ENCODE measurements at places on chromosomes 7 and 10.

- DNase-seq: no peak
Observed at GRCh38 chr7:99451936-99452335, 13.2 kb downstream of the CPSF4 start.

GRCh38 chr10:128814782-128815181 lies 652.3 kb upstream of the MGMT start:
- DNase-seq: no peak

DNA sequence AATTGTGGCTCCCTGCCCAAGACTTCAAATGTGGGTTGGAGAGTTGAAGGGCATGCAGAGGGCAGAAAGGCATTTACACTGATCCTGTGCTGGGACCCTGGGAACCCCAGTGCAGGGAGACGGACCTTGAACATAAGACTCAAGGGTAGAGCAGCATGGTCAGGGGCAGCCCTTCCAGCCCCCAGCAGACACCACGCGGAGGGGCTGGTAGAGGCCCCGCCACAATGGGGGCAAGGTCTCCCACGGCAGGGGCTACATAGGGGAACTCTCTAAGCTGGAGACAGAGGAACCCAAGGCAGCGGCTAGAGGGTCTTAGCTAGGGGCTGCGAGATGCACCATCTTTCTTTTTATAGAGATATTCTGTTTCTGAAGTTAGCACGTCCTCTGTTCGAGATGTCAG lies 45.2 kb upstream of the EBF3 start:
- no peak for DNase-seq

GRCh38 chr10:25865267-25865666 lies 68.8 kb upstream of the MYO3A start:
- DNase-seq: no peak

DNA sequence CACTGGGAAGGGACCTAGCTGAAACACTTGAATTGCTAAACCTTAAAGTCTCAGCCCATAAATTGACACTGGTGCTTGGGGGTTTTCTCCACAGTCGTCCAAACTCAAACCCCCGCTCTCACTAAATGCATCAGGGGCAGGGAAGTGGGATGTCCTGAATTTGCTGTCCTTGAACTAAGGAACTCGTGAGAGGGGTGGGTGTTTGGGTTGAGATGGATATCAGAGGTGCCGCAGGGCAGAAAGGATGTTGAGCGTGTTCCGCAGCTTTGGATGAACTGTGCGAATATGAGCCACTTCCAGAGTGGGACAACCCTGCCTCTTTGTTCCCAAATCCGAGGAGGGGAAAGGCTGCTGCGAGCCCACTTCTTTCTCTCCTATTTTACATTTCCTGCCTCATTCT lies 90.3 kb upstream of the LYZL2 start:
- no peak for DNase-seq

GRCh38 chr10:114022766-114023597 lies 20.7 kb upstream of the ADRB1 start:
- DNase-seq: no peak

DNA sequence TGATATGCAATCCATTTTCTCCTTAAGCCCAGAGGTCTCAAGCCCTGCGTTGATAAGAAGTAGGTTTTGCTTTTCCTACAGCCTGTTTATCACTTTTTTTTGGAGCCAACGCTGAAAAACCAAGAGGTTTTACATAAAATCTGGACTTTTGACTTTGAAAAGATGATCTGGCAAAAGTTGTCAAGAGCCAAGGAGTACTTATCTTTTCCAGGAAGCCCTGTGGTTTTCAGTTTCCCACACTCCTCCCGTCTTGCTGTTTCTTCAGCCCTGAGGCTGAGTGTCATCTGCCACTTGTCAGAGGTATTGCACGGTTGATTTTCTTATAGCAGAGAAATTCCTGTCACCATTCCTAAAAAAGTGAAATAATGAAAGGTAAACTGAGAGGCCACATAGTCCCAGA lies 108.7 kb downstream of the TYW1 start:
- no peak for DNase-seq

DNA sequence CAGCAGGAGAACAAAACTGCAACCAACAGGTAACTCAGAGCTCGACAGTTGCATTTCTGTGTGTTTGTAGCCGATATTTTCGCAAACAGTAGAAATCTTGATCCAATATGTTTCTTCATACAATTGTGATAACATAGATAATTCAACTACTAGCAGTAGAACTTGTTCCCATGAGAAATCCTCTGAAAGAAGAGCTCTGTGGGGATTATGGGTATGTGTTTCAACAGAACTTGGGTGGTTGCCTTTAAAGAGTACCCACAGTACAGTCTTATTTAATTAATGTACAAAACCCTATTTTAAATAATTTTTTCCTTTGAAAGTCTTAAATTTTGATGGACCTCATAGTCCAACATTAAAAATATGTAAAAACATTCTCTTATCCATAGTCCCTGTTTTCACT lies 266.1 kb downstream of the PARD3 start:
- no peak for DNase-seq

GRCh38 chr10:2985729-2986232 lies 81.6 kb upstream of the PFKP start:
- DNase-seq: no peak

- no peak for DNase-seq
Observed at GRCh38 chr10:100904917-100905316, 7.8 kb upstream of the SLF2 start.

DNA sequence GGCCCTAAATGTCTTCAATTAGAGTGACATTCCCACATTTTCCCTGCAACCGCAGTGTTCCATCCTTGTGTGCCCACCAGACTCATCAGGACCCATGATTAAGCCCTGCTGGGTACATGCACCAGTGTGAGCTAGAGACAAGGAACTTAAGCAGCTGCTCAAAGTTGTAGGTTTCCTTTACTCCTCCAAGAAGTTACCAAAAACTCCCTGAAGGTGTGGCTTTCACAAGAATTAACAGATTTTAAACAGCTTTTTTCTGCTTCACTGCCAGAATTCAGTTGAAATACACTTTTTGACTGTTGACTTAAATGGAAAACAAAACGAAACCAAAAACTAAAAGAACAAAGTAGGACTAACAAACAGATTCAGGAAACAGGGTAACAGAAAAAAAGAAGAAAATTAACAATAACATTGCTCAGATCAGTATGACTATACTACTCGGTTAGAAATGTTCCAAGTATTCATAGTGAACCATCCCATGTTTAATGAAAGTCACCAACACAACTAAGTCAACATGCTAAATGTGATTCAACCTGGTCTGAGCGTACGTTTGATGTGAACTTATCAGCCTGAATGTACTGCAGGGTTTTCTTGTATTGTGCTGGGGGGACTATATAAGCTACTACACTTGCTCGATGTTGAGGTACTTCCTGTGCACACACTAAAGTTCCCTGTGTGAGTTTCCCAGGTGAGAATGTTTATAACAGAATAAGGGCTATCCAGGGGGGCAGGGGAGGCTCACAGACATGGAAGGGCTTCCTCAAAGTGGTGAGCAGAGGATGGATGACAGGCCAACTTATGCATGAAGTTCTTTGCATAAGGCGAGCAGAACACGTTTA lies 22.2 kb downstream of the SLC37A3 start:
- DNase-seq: no peak

GRCh38 chr10:70122742-70123141 lies 9.9 kb downstream of the AIFM2 start:
- no peak for DNase-seq

GRCh38 chr10:100887761-100888296 lies 24.9 kb upstream of the SLF2 start:
- DNase-seq: no peak

DNA sequence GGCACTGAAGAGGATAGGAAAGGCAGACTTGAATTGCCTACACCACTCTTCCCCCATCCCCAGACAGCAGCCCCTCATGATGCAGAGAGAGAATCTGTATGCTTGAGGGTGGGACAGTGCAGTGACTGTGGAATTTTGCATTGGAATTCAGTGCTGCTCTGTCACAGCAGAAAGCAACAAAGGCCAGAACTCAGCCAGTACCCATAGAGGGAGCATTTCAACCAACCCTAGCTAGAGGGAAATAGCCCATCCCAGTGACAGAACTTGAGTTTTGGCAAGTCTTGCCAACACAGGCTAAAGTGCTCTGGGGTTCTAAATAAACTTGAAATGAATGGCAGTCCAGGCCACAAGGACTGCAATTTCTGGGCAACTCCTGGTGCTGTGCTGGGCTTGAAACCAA lies 80.4 kb downstream of the TES start:
- DNase-seq: no peak

- no peak for DNase-seq
Observed at GRCh38 chr7:151920488-151920887, 35.8 kb upstream of the GALNTL5 start.

DNA sequence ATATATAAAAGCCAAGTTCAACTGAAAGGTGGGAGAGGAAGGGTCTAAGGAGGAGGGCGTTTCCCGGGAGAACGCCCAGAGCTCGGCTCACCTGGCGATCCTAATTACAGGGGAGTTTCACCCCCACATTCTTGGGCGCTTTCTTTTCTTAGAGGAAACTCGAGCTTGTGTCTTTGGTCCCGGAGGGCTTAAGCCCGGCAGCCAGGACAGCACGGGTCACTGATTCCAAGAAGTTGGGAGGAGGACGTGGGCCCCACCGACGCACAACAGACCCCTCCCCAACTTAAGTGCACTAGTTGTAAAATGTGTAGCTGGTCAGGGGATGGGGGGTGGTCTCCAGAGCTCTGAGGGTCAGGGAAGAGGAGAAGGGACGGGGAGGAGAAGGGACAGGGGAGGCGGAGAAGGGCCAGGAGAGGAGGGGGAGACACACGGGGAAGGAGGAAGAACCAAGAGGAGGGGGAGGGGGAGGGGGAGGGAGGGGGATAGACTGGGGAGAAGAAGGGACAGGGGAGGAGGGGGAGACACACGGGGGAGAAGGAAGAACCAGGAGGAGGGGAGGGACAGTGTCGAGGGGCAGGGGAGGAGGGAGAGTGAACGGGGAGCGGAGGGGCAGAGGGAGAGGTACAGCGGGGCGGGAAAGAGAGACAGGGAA lies 874 bp downstream of the BAIAP2L1 start:
- no peak for DNase-seq

DNA sequence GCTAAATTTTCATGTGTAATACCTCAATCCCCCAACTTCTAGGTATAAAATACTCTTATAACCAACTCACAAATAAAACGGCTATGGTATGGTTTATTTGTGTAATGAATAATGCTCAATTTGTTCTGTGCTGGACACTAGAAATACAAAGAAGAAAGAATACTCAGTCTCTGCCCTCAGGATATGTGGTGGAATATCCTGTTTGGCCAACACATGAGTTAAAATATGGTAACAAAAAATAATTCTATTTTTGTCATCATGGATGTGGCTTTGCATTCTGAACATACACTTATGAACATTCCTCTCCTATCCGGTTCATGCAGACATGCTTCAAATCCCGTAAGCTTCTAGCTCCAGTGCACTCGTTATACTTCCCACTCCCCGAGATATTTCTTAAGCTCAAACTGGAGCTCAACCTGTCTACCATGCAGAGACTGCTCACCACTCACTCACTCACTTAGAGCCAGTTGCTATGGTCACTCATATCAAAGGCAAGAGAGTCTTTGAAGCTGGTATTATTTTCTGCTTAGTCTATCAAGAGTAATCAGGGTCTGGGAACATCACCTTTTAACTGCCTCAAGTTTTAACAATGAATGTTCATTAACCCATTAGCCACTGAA lies 53.8 kb upstream of the SLC16A12 start:
- no peak for DNase-seq

DNA sequence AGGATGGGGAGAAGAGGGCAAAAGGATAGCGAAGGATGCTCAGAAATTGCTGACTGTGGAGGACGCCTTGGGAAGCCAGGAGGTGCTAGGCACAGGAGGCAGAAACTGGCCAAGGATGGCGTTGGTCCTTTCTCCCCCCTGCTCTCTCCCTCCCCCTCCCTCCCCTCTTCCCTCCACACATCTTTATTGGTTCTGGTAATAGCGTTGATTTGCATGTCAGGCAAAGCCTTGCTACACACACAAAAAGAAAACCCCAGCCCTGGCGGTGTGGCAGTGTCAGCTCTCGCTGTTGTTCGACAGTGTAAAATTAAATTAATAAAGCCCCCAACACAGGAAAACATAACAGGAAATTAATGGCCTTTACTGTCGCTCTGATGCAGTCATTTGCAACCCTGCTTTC lies 47.2 kb downstream of the PAX2 start:
- DNase-seq: no peak

GRCh38 chr7:2906197-2906931 lies 62.3 kb upstream of the GNA12 start:
- DNase-seq: no peak

DNA sequence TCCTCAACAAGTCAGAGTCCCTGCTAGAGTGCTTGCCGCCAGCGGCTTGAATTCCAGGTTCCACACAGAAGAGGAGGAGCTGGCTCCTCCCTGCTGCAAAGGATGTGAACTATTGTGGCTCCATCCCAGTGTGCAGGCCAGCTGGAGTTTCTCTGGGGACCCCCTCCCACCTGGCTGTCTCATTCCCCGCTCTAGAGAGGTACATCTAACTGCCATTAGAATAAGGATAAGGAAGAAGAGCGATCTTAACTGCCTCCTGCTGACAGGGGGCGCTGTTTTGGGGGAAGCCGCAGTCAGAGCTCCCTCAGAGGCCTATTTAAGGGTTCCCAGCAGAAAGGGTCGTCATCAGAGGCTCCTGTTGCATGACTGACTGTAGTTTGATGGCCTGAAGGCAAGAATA lies 40.8 kb upstream of the HECW1 start:
- no peak for DNase-seq

GRCh38 chr10:26437637-26438461 lies at the start of gene APBB1IP:
TSS of gene APBB1IP (plus strand) at chr10:26438341. CDS start at chr10:26492327, 53,986 bp downstream.
- no peak for DNase-seq

GRCh38 chr10:18340496-18341051 lies 200.3 kb downstream of the CACNB2 start:
- no peak for DNase-seq

GRCh38 chr7:68424658-68425297 lies 1173.5 kb upstream of the AUTS2 start:
- DNase-seq: no peak

GRCh38 chr7:116511552-116512519 lies 12.3 kb downstream of the CAV2 start:
- DNase-seq: no peak

GRCh38 chr7:31957090-31957720 lies 113.0 kb downstream of the PDE1C start:
- no peak for DNase-seq

DNA sequence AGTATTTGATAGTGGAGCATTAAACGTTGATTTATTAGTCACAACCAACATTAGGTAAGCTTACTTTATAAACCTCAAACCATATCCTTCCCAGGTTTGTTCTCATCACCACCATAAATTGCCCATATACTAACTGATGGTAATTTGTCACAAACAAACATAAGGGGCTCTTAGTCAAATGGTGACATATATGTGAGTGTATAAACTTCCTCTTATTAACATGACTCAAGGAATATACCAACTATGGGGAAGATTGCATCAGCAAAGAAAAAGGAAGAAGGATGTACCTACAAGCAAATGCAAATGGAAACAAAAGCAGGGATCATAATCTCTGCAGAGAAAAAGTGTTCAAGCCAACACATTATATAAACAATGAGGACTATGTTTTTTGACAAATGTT lies 418.2 kb upstream of the AKR1E2 start:
- no peak for DNase-seq

GRCh38 chr7:99790407-99790806 lies 6.4 kb upstream of the CYP3A4 start:
- no peak for DNase-seq
